ENCODE measurements at places on chromosomes 16 and 17. TPM values are rescaled to one million over a fixed set of nuclear protein-coding genes. Genes with fewer than 3 reads are reported as not detected.

AATK gene
- 0.23 TPM for total RNA-seq

FZD2 gene
- 31.5 TPM for total RNA-seq

CNTD1 gene
- total RNA-seq = not detected

ASIC2 gene
- total RNA-seq = not detected

TRPV2 gene
- 49.9 TPM for total RNA-seq

PLD2 gene
- total RNA-seq = 20.7 TPM

LGALS9 gene
- total RNA-seq = 5.5 TPM

RPS6KB1 gene
- total RNA-seq = 22.3 TPM

PLLP gene
- total RNA-seq = not detected

PARD6A gene
- total RNA-seq = 1.2 TPM

NPIPA3 gene
- total RNA-seq = 0.59 TPM

AANAT gene
- total RNA-seq = not detected

FBXO39 gene
- total RNA-seq = 0.14 TPM

HOXB9 gene
- total RNA-seq = 0.30 TPM

CTRL gene
- total RNA-seq = under 0.01 TPM

CDRT15L2 gene
- total RNA-seq = not detected

KRT39 gene
- not detected for total RNA-seq

RNF157 gene
- 0.05 TPM for total RNA-seq
